ENCODE measurements at places on chromosomes 2 and 18.

- peak; percentile 65 for DNase-seq
These were observed 30.7 kb downstream of the PKP4 start for GRCh38 chr2:158487419-158487818.

GRCh38 chr2:95058466-95058988, 33.0 kb downstream of the MAL start:
- DNase-seq, result no peak

- no peak for DNase-seq
These were observed 423.6 kb upstream of the POU3F3 start for GRCh38 chr2:104430359-104430740.

DNA sequence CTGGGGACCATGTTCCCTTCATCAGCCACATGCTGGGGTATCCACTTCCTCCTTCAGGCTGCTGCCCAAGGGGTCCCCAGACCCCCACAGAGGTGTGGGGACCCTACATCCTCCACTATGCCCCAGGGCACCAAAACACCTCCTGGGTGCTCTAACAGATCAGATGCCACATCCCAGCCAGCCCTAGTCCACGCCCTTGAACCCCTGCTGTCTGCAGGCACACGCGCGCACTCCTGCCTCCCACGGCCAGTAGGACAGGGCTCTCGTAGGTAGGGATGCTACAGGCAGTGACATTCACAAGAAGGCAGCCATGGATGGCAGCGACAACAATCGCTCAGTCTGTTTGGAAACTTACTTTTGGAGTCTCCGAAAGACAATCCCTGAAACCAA, 3.0 kb upstream of the GPC1 start:
- peak; percentile 15 for DNase-seq

DNA sequence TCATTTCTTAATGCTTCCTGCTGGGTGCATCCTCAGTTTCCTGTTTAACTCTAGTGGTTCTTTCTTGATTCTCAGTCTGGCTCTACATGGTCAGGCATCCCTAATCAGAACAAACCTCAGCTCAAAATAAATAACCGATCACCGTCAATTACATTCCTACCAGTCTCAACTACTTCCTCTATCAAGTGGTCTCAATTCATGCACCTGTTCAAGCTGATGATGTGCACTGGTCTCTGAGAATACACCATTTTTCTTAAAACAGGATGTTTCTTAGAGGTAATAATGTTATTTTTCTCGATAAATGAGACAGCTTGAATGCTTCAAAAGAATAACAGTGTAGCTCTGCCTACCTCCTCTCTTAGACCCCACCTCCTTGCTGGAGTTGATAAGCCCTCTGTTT, 420.9 kb downstream of the SOCS6 start:
- no peak for DNase-seq

GRCh38 chr18:61984349-61984748, 91.5 kb upstream of the RNF152 start:
- DNase-seq, result no peak

DNA sequence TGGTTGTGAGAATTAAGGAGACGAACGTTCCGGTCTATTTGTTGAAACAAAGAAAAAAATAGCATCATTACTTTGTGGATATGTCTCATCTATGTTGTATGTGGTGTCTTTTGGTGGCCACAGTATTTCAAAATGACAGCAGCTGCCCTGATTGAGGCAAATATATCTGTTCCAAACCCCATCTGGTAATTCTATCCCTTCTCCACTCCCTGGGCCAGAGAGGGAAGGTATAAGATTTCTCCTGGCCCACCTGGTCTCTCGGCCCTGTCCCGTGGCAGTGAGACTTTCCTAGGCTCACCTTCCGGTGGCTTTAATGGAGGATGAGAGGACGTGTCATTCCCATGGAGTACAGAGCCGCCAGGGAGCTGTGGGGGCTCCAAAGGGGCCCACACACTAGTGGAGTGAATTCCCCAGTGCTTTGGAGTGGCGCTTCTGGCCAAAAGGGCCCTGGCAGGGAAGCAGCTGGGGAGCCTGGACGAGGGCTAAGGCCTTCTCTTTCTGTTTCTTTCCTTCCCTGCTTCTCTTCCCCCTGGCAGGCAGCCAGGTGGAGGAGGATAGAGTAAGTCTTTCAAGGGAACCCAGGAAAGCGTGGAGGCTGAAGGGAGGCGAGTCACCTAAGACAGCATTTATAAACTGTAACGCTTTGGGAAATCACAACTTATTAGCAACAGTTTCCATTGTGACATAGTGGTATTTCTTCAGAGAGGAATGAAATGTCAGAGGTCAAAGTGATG, 5.6 kb downstream of the FOSL2 start:
- DNase-seq, result peak; percentile 62

DNA sequence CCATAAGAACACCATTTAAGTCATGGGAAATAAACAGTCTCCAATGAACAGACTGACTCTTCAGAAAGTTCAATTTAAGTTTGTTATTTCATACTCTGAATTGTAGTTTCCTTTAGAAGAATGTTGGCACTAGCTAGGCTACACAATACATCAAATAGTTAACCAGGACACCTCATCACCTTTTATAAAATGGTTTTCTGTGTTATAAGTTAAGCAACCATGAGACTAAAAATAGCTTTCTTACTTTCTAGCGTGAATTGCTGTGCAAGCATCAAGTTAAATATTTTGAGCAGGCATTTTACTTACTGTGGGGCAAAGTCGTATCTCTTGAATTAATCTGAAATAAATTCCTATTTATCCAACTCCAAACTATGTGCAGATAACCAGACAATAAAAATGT, 1092.6 kb upstream of the SLC39A10 start:
- DNase-seq, result no peak

GRCh38 chr2:202335791-202336467, 40.2 kb upstream of the BMPR2 start:
- peak; percentile 29 for DNase-seq

DNA sequence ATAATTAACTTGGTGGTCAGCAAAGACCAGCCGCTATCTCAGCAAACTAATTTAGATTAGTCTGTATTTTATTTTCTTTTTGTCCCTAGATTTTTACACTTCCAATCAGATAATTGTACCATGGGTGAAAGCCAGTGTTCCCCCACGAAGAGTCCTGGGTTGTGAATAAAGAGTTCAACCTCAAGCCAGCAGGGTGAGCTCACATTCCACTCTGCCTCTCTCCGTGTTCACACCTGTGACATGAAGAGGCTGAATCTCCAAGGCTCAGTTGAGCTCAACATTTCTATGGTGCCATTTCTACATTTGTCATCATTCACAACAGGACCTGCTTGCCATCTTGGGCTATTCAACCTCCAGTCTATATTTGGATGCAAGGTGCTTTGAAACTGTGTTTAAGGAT, 771.5 kb downstream of the GALR1 start:
- no peak for DNase-seq

- DNase-seq, result no peak
These were observed 19.7 kb downstream of the SH3BP4 start for GRCh38 chr2:234971496-234971895.

- DNase-seq, result no peak
These were observed 122.6 kb upstream of the STK17B start for GRCh38 chr2:196293751-196294515.

DNA sequence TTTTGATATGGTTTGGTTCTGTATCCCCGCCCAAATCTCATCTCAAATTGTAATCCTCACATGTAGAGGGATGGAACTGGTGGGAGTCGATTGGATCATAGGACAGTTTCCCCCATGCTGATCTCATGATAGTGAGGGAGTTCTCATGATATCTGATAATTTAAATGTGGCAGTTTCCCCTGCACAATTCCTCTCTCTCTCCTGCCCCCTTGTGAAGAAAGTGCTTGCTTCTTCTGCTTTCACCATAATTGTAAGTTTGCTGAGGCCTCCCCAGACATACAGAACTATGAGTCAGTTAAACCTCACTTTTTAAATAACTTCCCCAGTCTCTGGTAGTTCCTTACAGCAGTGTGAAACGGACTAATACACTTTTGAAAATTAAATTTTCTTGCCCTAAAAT, 12.3 kb upstream of the KCNJ3 start:
- DNase-seq, result no peak

DNA sequence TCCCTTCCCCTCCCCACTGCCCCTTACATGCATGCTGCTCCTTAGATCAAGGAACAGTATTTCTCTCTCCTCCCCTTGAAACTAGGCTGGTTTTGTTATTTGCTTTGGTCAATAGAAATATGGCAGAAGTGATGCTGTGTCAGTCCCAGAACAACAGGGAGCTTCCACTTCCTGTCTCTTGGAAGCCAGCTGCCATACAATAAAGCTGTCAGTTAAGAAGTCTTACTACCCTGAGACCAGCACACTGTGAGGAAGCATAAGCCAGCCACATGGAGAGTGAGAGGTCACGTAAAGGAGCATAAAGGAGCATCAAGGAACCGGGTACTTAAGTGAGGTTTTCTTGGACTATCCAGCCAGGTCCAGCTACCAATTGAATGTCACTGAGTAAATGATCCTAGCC, 126.6 kb downstream of the NOL4 start:
- no peak for DNase-seq

DNA sequence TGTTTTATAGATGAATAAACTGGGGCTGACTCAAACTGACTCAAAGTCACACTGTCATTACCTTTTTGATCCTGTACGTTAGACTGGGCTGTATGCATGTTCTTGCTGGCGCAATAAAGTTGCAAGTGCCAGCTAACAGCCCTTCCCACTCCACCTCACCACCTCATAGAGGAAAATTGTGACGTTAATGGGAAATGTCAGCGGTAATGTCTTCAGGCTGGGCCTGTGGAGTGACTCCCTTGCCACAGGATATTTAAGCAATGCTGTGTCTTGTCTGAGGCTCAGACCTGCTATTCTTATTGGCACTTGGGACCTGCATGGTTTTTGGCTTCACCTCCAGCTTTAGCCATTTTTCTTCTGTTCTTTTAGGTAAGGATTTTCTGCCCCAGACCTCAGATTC, 25.2 kb upstream of the CASP10 start:
- peak; percentile 37 for DNase-seq

- no peak for DNase-seq
These were observed 211.7 kb upstream of the LRATD1 start for GRCh38 chr2:14420851-14421250.

All from stomach (tissue), 19 donors.